ENCODE measurements at places on chromosomes 11 and 22.

- no peak for DNase-seq
Measured at GRCh38 chr11:133040289-133040900, 491.9 kb downstream of the OPCML start.

- no peak for DNase-seq
Measured at GRCh38 chr22:32830473-32830872, 29.0 kb downstream of the TIMP3 start.

- no peak for DNase-seq
Measured at GRCh38 chr11:17547051-17547577, at the start of gene OTOG. OTOG (plus strand) TSS chr11:17547259; CDS start chr11:17547373, 114 bp downstream.

GRCh38 chr11:110373051-110373702, 56.6 kb upstream of the FDX1 start:
- DNase-seq: peak; percentile 74

- DNase-seq: no peak
Measured at GRCh38 chr11:64218628-64219353, 7.2 kb downstream of the TRPT1 start.

- DNase-seq: no peak
Measured at GRCh38 chr11:24386546-24387397, 110.1 kb upstream of the LUZP2 start.

- DNase-seq: peak; percentile 59
Measured at GRCh38 chr11:35622070-35622469, 3.8 kb downstream of the FJX1 start.

All from SJSA1 (cell line).